ENCODE measurements at places on chromosomes 3 and 15. TPM values are rescaled to one million over a fixed set of nuclear protein-coding genes. Genes with fewer than 3 reads are reported as not detected.

Gene LEKR1
- 1.5 TPM for total RNA-seq

Gene SLCO2A1
- 0.36 TPM for total RNA-seq

Gene LYZL4
- total RNA-seq, result not detected

Gene GHRL
- not detected for total RNA-seq

Gene SLC15A2
- 0.29 TPM for total RNA-seq

Gene CFAP91
- 0.59 TPM for total RNA-seq

Gene SLC38A3
- 0.29 TPM for total RNA-seq

Gene MYL3
- total RNA-seq, result not detected

Gene DUOX2
- total RNA-seq, result under 0.01 TPM

DNA sequence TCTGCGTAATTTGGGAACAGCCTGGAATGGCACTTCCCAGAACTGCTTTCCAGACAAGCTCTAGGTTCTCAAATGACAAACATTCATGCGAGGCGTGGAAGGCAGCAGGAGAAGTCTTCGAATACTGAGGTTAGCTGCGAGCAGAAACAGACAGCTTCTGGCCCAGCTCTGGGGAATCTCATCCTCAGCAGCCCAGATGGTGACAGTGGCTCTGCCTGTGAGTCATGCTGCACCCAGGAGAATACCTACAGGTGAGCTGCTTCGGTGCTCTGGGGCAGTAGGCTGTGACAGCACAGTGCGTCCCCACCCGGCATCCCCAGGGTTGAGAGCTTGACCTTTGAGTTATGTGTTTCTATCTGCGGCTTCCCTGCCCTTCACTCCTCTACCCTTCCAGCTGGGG is 258.6 kb downstream of the KLF13 start:
- DNase-seq, result no peak

- DNase-seq, result peak; percentile 87
These were observed 15.8 kb upstream of the SEC11A start for GRCh38 chr15:84731774-84732173.

DNA sequence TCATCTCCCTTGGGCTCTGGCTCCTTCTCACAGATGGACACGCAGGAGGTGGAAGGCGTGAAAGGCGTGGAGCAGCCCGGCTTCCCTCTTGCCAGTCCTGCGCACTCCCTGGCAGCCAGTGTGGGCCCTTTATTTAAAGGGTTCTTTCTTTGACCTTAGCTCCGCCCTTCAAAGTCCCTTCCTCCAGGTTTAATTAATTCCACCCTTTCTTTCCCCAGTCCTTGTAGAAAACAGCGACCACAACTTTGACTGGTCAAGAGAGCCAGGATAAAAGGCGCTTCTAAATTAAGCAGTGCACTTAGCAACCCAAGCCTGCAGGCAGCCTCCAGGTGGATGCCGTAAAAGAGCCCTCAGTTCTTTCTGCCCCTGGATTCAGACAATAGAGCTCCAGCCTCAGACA is at the start of gene HDC:
HDC (minus strand) TSS at position 107 of the 400 bp plus-strand sequence; CDS start at position 4, 103 bp downstream.
- no peak for DNase-seq

- DNase-seq, result no peak
These were observed 346.5 kb downstream of the ROBO1 start for GRCh38 chr3:79421273-79421672.

DNA sequence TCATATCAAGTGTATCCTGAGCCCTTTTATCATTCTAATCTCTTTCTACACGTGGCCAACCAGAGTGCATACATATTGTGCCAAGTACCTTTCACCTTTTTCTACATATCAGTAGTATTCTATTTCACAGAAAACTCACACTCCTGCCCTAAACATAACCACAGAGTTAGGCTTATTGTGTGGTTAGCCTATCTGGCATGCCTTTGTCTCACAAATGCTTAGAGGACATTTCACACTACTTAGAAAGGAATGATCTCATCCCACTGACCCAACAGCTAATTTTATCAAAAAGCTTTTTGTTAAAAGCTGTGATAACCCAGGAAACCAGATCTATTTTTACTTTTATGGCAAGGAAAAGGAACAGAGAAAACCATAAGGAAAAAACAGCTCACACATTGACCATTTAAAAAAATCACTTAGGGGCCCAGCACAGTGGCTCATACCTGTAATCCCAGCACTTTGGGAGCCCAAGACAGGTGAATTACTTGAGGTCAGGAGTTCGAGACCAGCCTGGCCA is 17.8 kb upstream of the MAP4 start:
- DNase-seq, result peak; percentile 78

GRCh38 chr3:160296591-160296990 is 71.4 kb downstream of the C3orf80 start:
- peak; percentile 46 for DNase-seq

GRCh38 chr15:41967506-41968206 is 4.7 kb downstream of the EHD4 start:
- peak; percentile 84 for DNase-seq

DNA sequence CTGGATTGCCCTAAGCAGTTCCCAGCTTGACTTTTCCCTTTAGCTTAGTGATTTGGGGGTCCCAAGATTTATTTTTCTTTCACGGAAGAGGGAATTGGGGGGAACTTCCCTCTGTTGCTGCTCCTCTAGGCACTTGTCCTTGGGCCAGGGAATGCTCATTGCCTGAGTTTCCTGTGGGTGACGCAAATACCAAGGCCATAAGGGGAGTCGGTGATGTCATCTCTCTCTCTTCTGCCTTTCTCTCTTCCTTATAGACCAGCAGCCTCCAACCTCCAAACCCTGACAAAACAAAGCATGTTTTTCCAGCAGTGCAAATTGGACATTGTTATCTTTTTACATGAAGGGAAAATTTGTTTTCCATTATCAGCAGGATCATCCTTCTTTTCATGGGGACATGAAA is 120.2 kb downstream of the ITPR1 start:
- DNase-seq, result no peak

- DNase-seq, result no peak
These were observed 34.8 kb upstream of the FILIP1L start for GRCh38 chr3:100149130-100149529.

GRCh38 chr15:75069301-75069925 is 46.0 kb downstream of the PPCDC start:
- no peak for DNase-seq

GRCh38 chr3:8733332-8734094 is at the start of gene CAV3:
Gene CAV3, plus strand, starts transcription at chr3:8733802. Its CDS starts 75 bp downstream, at chr3:8733877.
- peak; percentile 49 for DNase-seq

- DNase-seq, result peak; percentile 79
These were observed 227.4 kb upstream of the DCBLD2 start for GRCh38 chr3:99128725-99129505.

- DNase-seq, result peak; percentile 81
These were observed 161.9 kb downstream of the ATG7 start for GRCh38 chr3:11434017-11434526.

GRCh38 chr3:154943981-154944380 is 136.1 kb upstream of the MME start:
- DNase-seq, result no peak

- no peak for DNase-seq
These were observed 32.0 kb downstream of the DNAH12 start for GRCh38 chr3:57512166-57512565.

- peak; percentile 96 for DNase-seq
These were observed 8.2 kb downstream of the SLC6A6 start for GRCh38 chr3:14410503-14411165.

DNA sequence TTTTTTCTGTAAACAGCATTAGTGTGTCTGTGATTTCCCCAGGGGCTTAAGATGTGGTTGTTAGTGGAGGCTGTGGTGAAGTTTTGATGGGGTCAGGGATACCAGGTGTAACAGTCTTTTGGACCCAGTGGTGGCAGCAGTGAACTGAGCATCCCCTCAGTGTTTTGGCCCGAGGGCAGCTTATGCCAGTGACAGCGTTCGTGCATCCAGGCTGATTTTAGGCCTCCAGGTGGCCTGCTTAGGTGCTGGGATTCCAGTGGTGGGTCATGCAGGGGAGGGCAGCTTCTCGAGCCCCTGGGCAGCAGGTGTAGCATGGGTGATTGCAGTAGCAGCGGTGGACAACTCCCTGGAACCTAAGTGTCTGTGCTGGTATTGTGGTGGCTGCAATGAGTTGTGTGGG is 29.2 kb downstream of the STT3B start:
- no peak for DNase-seq

GRCh38 chr15:66101715-66102395 is 151.7 kb downstream of the MEGF11 start:
- peak; percentile 44 for DNase-seq

DNA sequence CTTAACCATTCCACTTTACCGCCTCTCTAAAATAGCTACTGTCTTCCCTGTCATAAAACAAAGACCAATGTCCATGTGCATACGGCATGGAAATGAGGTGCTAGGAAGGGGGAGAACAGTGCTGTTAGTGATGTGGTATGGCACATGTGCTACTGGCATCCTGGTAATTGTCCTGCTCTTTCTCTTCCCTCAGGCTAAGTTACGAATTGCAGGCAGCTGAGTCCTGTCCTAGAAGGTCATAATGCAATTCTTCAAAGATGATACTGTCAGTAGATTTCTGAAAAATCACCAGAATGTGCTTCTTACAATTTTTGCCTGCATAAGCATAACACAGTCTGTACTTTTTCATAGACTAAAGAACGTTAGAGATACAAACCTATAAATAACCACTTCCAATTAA is 216.8 kb downstream of the RSL24D1 start:
- no peak for DNase-seq

- DNase-seq, result no peak
These were observed 308.2 kb downstream of the VPS13C start for GRCh38 chr15:61752001-61752400.

- DNase-seq, result no peak
These were observed 102.6 kb upstream of the GAP43 start for GRCh38 chr3:115520651-115521245.

DNA sequence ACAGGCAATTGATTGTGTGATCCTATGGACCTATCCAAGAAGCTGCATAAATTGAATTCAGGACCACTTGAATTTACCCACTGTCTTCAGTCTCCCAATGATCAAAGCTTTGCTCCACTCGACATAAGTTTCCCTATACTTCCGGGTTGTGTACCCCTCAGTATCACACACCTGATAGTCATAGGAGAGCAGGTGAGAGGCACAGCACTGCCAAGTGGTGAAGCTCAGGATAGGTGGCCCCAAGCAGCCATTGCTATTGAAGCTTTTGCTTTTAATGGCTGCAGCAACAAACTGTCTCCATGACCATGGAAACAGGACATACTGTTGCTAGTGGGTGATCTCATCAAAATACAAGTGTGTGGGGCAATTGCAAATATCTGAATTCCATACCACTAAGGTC is 27.7 kb downstream of the GASK1A start:
- no peak for DNase-seq

- DNase-seq, result no peak
These were observed 80.9 kb upstream of the ARHGEF26 start for GRCh38 chr3:154040283-154040682.

GRCh38 chr3:123766193-123767008 is 117.7 kb downstream of the MYLK start:
- no peak for DNase-seq

GRCh38 chr3:67468511-67468910 is 185.9 kb downstream of the SUCLG2 start:
- DNase-seq, result no peak

GRCh38 chr15:98547741-98548138 is 100.6 kb upstream of the IGF1R start:
- DNase-seq, result peak; percentile 61

GRCh38 chr15:40102897-40103858 is 5.5 kb downstream of the BMF start:
- DNase-seq, result peak; percentile 97

- DNase-seq, result peak; percentile 36
These were observed 1.6 kb upstream of the GCNT3 start for GRCh38 chr15:59609730-59610712.

- DNase-seq, result no peak
These were observed 25.1 kb upstream of the MTMR10 start for GRCh38 chr15:31016446-31016915.

DNA sequence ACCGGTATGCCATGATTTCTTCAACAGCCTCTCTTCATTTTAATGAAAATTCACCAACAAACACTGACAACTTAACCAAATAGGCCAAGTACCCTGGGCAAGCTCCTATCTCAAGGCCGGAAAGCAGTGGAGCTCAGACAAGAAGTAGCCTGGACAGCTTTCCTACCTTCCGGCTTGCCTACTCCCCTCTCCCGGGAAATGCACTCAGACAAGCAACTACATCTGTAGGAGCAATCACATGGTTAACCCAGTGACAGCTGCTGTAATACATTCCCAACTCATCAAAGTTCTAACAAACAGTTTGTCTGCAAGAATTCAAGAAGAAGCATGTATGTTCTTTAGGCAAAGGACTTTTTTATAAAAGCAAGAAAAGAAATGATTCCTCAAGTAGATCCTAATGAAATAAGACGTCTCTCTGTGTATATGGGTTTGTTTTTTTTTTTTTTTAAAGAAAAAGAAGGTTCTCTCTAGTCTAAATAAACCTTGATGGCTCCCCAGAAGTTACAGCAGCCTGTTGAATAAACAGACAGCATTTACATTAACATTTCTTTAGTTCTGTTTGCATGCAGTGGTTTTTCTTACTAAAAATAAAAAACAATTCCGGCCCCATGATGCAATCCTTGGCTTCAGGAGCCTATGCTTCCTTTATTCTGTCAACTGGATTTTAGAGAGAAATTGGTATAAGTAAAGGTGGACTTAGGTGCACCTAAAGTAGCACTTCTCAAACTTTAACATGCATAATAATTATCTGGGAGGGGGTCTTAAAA is 278.7 kb downstream of the NEK10 start:
- no peak for DNase-seq

DNA sequence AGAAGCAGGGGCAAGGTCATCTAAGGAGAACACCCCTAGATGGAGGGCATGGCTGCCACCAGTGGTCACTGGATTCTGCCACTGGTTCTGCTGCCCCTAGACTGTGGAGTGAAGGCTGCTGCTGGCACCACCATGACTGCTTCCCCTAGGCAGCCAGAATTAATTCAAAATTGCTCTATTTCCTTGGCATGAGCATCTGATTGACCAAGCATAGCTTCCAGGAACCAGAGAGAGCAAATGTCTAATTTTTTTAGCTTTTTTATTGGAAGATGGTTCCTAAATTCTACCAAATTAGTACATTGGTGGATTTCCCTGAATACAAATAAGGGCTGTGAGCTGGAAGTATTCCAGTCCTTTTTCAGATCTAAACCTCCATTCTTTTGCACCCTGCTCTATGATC is 270.2 kb upstream of the GBE1 start:
- DNase-seq, result no peak

DNA sequence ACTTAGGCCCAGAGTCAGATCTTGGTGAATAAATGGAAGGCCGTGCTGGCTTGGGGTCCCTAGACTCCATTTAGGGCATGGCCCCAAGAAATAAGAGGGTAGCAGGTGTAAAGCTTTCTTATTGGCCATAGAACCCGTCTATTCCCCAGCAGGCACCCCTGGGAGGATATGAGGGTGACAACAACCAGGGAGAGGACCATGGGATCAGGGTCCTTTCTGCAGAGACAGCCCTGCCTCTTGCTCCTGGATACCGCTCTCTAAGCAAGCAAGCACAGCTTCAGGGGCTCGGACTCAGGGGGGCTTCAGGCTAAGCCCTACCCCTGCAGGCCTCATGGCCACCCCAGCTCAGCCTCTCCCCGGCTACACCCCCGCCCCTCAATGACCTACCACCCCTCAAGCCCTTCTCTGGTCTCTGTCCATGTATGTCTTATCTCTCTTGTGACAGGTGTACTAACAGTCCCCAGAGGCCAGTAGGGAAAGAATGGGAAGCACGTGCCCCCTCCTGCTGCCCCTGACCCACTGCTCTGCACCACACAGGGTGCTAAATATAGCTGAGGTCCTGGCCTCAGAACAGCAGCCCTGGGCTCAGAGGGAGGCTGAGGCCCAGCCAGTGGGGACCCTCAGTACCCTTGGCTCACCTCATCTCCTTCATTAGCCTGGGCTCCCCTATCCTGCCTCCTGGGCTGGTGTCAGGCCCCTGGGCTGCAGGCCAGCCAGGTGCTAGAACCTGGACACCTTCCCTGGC is 1.9 kb downstream of the XIRP1 start:
- peak; percentile 71 for DNase-seq
